HL-60 (cell line): ENCODE measurements at places on chromosomes 13 and 19.

GRCh38 chr19:41377977-41378709, 1.8 kb downstream of the TMEM91 start:
- DNase-seq, result no peak

GRCh38 chr19:7852851-7853769, 21.1 kb downstream of the PRR36 start:
- DNase-seq, result peak; percentile 51

- DNase-seq, result no peak
Observed at GRCh38 chr13:46795321-46795720, 1.6 kb downstream of the ESD start.

GRCh38 chr13:93169980-93170379, 56.6 kb upstream of the GPC6 start:
- no peak for DNase-seq

- DNase-seq, result no peak
Observed at GRCh38 chr13:29570051-29570654, 25.3 kb downstream of the SLC7A1 start.

DNA sequence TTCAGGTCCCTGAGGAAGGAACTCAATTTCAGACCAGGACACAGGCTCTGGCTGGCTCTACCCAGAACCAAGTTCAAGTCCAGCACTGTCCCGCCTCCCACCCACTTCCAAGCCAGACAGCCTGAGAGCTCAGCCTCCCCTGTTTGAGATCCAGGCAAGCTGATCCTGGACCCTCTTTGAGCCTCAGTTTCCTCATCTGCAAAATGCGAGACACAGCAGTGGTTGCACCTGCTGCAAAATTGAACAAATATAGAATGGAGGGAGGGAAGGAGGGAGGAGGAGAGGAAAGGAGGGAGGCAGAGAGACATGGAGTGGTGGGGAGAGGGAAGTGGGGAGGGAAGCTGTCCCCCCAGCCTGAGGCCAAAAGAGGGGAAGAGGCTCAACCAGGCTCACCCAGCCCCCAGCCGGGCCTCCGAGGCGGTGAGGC, 751 bp downstream of the TMEM221 start:
- no peak for DNase-seq

DNA sequence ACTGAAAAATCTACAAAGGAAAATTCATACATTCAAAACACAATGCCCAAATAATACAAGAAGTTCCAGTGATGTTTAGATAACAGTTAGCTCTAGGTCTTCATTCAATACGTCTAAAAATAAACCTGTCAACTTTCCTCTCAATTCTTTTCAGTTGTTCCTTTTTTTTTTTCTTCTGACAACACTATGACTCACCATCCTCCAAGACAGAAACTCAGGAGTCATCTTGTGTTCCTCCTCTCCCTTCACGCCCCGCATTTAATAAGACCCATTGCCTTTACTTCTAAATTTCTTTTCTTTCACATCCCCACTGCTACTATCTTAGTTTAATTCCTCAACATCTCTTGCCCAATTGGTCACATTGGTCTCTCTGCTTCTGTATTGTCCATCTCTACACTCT, 759.9 kb downstream of the GPC5 start:
- peak; percentile 13 for DNase-seq

DNA sequence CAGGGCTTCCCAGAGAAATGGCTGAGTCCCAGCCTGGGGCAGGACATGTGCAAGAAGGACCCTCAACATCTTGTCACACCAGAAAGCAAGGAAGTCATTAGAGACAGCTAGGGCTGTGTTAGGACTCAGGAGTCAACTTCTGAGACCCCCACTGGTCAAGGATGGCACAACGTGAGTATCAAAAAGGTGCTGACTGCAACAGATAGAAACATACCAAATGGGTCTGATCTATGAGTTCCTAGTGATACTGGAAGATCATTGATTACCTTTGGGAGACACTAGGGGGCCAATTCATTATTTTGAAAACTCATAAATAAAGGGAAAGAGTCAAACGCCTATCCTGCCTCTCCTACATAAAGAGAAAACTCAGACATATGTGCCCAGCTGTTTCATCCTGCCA, 73.5 kb upstream of the GJB6 start:
- DNase-seq, result no peak

DNA sequence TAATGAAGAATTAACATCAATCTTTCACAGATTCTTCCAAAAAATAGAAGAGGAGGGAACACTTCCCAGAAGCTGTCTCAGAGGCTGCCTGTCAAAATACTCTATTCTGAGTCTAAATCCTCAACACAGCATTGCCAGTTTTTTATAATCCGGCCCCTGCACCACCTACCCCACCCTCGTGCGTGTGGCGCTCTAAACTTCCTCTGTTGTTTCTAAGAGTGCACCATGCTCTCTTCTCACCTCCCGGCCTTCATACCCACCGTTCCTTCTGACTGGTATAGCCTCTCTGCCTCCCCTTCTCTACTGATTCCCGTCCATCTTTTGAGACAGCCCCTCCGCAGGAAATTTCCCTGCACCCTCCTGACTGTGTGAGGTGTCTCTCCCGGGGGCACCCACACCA, 136.8 kb downstream of the KATNAL1 start:
- DNase-seq, result no peak

- peak; percentile 51 for DNase-seq
Observed at GRCh38 chr19:6218491-6219146, 61.2 kb downstream of the MLLT1 start.

GRCh38 chr13:77510156-77510555, 25.4 kb upstream of the SCEL start:
- DNase-seq, result no peak

DNA sequence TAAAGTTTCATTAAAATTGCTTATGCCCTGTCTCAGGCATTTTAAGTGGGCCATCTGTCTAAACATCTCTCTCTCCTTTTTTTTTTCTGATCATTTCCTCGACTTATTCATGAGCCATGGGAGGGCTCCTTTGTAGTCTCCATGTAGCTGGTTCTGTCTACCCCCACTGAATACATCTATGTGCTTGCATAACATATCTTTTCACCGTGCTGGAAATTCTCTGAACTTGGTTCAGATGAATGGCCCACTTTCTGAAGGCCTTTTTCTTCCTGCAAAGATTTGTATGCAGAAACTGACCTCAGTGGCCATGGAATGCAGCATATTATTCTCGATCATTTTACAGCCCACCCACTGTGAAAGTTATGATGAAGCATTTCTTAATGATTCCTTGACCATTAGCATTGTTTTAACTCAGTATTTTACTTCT, 225.3 kb downstream of the GGACT start:
- no peak for DNase-seq

GRCh38 chr13:54162069-54162468, 1133.5 kb downstream of the OLFM4 start:
- no peak for DNase-seq

DNA sequence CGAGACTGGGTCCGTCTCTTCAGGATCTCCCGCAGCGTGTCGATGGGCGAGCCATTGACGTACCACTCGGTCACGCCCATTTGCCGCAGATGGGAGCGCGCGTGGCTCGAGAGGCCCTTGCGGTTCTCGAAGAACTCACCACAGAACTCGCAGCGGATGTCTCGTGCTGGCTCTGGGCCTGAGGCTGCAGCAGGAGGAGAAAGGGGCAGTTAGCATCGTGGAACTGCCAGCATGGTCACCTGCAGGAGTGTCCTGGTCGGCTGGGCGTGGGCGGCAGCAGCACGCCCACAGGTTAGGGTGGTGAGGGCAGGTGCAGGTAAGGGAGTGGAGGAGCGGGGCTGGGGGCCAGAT, 8.5 kb upstream of the AKAP8L start:
- DNase-seq, result no peak

GRCh38 chr19:11131471-11131870, 24.1 kb downstream of the SPC24 start:
- no peak for DNase-seq

DNA sequence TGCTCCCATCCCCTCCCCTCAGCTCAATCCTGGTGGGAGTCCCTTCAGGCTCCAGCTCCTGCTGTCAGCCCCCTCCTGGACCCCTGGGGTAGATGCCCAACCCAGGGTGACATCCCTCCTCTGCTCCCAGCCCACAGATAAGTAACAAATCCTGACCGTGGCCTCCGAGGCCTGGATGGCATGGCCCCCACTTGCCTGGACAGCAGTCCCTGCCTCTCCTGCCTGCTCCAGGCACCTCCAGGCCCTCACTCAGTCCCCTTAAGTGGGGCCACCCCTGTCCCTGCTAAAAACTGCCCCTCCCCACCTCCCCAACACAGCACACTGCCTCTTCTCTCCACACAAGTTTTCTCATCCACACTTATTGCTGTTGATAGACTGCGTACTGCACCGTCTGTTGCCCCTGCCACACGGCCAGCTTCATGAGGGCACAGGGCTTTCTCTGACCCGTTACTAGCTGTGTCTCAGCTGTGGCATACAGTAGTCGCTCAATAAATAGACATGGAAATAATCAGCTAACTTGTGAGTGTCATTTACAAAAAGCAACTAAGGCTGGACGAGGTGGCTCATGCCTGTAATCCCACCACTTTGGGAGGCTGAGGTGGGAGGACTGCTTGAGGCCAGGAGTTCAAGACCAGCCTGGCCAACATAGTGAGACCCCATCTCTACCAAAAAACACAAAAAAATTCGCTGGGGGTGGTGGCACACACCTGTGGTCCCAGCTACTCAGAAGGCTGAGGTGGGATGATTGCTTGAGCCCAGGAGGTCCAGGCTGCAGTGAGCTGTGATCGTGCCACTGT, 5.8 kb downstream of the CERS1 start:
- DNase-seq, result no peak

GRCh38 chr13:71021825-71022422, 845.1 kb downstream of the DACH1 start:
- DNase-seq, result no peak

DNA sequence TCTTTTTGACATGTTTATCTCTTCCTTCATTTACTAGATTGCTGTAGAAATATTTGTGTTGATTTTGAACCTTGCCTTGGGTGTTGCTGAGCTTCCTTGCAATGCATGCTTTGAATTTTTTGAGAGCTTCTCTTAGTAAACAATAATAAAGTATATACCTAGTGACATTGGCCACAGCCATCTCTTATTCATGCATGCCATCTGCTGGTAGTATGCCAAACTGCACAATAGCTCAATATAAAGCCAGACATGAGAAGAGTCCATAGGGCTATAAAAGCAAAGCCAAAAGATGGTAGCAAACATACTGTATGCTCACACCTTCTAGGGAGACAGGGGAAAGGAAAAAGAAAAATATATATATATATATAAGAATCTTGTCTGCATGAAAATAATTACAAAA, 18.9 kb upstream of the ZSCAN5A start:
- peak; percentile 52 for DNase-seq

DNA sequence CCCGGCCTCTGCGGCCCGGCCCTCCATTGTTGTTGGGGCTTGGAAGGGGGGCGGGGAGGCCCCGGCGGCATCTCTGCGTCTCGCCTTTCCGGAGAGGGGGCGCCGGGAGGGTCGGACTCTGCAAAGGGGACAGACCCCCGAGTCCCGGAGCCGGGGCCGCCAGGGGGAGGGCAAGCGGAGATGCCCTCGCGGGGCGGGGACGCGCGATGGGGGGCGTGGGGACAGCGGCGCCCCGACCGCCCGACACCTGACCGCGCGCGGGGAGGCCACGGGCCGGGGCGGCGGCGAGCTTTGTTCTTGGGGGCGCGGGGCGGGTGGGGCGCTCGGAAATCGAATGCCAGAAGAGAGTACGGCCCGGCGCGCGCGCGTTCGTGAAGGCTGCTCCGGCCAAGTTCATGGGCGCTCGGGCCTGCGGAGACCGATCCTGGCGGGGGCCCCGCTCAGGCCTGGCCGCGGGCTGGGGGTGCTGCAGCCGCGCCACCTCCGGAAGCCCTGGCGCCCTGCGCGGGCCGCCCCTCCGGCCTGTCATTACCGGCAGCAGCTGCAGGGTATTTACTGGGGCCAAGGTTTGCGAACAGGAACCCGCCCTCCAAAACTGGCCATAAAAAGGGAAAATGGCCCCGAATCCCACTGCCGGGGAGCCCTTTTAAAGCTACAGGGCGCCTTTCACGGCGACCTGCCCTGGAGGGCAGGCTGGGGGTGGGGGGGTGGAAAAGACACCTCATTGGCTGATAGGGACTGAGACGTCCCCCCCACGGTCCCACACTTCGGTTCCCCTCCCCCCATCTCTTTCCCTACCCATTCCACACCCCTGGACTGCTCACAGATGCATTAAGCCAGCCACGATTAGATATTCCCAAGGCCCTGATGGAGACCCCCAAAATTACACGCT, 11.1 kb upstream of the NANOS3 start:
- DNase-seq, result no peak

DNA sequence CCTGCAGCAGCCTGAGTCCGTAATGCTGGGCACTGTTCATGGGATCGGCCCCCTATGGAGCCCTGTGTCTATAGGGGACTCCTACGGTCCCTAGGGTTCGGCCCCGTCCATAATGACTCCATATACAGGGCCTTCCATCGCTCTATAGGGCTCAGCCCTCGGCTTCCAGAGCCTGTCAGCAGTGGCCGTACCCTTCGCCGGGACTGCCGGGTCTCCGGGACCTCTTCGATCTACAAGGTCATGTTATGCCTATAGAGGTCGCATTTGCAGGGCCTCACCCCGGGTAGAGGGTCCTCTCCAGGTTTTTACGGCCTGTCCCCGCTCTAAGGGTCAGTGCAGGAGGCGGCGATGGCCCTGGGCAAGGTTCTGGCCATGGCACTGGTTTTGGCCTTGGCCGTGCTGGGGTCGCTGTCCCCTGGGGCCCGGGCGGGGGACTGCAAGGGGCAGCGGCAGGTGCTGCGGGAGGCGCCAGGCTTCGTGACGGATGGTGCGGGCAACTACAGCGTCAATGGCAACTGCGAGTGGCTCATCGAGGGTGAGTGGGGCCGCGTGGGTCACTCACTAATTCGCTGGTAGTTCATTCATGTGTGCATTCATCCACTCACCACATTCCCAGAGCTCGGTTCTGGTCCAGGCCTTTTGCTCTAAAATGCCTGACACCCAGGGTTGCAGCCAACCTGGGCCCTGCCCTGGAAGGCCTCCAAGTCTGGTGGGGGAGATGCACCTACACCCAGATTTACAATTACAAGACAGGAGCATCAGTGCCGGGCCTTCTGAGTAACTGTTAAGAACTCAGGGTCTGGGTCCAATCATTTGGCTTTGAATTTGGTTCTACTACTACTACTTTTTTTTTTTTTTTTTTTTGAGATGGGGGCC, 699 bp downstream of the MEGF8 start:
- peak; percentile 26 for DNase-seq

- DNase-seq, result peak; percentile 71
Observed at GRCh38 chr19:46529622-46530451, 34.2 kb upstream of the PNMA8B start.

DNA sequence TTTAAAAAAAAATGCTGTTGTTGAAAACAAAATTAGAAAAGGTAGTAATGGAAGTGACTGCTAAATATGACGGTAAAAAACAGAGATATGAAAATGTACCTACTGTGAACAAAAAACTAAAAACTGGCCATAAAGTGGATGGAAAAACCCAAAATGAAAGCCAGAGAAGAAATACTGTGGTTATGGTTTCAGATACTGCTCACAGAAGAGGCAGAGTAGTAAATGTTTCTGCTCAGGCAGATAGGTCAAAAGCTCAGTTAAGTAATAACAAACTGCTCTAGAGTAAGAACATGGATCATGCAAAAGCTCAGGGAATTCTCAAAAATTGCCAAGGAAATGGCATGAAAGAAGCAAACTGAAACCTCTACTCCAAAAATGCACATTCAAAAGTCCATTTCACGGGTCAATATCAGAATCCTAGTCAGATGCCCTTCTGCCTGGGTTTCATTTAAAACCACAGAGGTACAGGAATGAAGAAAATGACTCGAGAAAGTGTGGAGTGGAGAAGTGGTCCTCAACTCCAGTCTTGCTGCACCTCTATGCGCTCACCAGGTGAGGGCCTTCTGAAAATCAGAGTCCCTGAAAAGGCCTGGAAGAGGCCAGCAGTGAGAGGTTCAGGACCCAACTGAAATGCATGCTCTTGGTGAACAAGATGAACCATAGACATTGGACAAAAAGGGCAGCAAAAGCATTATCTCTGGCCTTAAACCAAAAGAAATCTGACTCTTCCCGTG, 315.0 kb upstream of the SPRY2 start:
- DNase-seq, result no peak
